ENCODE measurements at places on chromosomes 4 and X.

DNA sequence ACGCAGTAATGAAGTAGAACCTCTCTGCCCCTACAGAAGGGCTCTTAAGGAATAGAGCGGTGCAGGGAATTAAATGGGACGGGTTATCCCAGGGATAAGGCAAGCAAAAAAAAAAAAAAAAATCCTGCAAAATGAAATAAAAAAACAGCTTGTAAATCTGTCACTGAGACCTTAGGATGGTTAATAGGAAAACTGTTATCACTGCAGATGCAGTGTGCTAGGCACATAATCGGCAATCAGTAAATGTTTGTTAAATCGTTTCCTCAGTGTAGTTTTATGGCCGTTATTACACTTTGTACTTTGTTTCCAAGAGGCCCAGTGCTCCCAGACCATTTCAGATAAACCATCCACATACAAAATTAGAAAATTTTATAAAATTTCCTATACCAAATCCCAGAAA lies 1.0 kb downstream of the HNRNPH2 start:
- DNase-seq = no peak

- no peak for DNase-seq
Measured at GRCh38 chr4:136017556-136017955, 1514.7 kb downstream of the PCDH18 start.

DNA sequence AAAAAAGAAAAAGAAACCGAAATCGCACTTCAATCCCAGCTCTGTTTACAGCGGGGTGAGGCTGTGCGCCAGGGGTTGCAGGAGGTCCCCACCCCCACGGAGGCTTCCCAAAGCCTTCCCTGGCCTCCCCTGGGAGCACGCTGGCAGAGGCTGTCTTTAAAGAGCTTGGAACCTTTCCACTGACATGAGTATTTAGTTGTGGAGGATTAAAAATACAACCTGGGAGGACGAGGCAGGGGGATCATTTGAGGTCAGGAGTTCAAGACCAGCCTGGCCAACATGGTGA lies 69.1 kb downstream of the PPP2R2C start:
- DNase-seq = no peak

DNA sequence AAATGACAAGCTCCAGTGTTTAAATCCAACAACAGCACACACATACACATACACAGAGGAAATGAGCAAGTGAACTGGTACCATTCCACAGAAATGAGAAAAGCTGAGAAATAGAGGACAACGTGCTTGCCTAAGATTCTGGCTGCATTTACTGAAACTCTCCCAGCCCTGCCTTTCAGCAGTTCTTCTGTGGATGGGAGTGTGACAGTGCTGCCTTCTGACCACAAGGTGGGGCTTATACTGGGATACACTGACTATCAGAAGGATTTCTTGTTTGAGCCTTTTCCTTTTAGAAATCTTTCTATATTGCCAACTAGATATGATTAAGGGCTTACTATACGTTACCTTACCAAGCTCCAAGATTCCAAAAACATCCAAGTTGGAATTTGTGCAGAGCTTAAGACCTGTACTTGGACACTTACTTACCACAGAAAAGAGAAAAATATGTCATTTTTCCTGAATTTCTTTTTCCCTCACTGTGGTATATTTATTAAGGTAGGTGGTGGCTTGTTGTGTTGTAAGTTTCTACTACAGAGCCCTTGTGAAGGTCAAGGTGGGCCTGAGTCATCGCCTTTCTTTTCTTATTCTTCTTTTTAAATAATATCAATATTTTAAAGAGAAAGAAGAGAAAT lies 10.7 kb upstream of the CXCL8 start:
- no peak for DNase-seq

GRCh38 chr4:152328582-152328981 lies 207.3 kb downstream of the FBXW7 start:
- no peak for DNase-seq

- no peak for DNase-seq
Measured at GRCh38 chr4:64967286-64967685, 558.0 kb upstream of the TECRL start.

DNA sequence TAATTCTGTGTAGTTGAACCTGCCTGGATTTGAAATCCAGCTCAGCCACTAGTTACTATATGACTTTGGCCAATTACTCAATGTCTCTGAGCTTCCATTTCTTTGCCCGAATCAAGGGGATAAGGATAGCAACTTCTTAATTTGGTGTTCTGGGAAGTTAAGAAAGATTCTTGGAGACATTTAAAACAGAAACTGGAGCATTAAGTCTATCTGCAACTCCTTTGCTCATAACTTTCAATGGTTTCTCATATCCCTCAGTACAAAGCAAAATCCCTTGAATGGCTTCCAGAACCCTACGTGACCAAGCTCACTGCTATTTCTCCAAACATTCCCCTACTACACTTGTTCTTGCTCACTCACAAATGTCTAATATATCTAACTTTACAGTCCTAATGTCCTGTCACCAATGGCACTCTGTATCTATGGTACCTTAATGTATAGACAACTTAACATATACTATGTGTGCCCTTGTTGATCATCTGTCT lies 849.1 kb upstream of the SLIT2 start:
- DNase-seq = no peak

DNA sequence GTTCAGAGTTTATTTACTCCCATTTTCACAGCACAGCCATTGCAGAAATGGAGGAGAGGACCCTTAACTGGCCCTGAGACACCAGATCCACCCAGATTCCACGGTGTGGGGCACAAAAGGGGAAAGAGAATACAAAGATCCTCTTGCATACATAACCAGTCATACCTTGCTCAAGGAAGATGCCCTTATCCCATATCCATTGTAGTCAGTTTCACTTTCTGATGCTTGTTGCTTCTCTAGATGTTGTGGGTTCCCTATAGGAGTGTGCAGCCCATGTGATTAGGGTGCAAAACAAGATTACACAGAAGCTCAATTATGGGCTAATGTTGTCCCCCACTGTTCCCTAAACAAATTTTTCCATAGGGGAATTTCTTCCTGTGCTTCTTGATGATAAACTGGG lies 1309.0 kb upstream of the PABPC4L start:
- no peak for DNase-seq

DNA sequence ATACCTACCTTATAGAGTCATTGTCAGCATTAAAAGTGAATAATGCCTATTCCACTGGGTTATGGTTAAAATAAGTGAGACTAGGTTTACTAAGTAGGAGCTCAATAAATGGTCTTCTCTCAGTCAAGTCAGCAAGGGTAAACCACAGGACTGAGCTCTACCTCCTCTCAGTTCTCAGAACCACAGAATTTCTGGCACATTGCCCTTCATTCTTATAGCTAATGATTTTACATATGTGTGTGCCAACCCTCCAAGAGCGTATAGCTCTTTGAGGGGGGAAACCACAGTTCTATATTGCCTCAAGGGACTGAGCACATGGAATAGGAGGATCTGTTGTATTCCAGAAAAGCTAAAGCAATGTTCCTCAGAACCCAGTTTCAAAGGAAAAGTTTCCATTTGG lies 124.8 kb downstream of the ATG4A start:
- no peak for DNase-seq

GRCh38 chr4:181599134-181599533 lies 644.1 kb upstream of the TENM3 start:
- DNase-seq = no peak

DNA sequence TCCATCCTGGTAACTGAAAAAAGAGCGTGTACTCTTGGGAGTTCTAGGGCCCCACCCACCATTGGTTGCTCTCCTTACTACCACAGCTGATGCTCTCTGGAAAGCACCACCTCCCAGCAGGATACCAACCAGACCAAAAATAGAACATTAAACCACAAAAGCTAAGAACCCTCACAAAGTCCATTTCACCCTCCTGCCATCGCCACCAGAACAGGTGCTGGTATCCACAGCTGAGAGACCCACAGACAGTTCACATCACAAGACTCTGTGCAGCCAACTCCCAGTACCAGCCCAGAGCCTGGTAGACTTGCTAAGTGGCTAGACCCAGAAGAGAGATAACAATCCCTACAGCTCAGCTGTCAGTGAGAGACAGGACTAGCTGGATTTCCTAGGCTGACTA lies 240.6 kb downstream of the PABPC4L start:
- DNase-seq = no peak

- DNase-seq = no peak
Measured at GRCh38 chr4:77120886-77121508, 36.0 kb upstream of the CCNG2 start.

DNA sequence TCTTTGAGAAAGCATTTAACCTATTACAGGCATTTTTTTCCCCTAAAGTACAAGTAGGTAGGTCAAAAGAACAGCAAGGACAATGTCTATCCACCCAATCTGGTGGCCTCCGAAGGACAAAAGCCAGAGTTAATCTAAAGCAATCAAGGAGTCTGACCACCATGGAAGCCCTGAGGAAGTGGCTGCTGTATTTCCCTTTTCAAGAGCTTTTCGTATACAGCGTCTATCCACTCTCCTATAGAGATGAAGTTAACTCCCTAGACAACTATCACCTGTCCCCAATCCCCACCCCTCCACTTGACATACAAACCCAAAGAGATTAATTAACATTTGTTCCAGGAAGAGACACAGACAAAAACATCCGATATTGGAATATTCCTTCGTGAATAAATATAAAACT lies 85.5 kb downstream of the SNCA start:
- DNase-seq = no peak

GRCh38 chrX:154125391-154126040 lies 18.5 kb upstream of the OPN1LW start:
- DNase-seq = no peak

GRCh38 chr4:48902266-48902665 lies 4.3 kb downstream of the OCIAD2 start:
- no peak for DNase-seq

GRCh38 chr4:53886090-53886489 lies 178.3 kb downstream of the CHIC2 start:
- DNase-seq = no peak

DNA sequence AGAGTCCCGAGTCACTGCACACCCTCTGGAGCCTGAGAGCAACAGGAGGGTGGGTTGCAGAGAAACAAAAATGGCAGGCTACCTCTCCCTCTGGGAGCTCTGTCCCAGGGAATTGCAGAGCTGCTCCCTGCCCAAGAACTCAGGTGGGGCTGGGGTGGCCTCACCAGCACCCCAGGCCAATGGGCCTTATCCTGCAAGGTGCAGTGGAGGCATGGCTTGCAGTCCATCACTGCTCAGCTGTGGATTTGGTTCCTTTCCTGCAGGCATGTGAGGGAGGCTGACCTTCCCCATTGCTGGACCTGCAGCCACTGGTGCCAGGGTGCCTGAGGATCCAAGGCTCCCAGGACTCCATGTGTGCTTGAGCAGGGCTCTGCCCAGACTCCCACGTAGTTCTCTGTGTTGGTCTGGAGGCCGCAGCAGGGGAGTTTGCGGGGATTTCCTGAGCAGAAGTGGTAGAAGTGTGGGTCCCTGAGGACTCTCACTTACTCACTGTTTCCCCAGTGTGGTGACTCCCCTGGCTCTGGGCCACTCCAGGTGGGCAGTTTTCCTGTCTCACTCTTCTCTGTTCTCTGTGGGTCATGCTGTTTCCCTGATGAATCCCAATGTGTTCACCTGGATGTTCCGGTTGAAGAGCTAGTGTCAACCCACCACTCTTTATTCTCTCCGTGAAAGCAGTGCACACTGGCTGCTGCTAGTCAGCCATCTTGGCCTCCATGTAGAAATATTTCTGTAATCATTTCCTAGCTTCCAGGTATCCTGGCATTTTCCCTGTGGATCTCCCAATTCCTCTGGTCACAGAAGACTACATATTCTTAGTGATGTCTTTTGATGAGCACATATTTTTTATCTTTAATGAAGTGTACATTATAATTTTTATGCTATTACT lies 82.3 kb downstream of the ARHGAP24 start:
- no peak for DNase-seq

DNA sequence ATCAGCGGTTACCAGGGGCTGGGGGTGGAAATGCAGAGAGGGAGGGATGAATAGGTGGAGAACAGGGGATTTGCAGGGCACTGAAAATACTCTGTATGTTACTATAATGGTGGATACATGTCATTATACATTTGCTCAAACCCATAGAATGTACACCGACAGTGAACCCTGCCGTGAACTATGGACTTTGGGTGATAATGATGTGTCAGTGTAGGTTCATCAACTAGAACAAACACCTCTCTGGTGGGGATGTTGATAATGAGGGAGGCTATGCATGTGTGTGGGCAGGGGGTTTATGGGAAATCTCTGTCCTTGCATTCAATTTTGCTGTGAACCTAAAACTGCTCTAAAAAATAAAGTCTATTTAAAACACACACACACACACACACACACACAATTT lies 11.5 kb downstream of the HPSE start:
- DNase-seq = no peak

GRCh38 chr4:101782546-101782945 lies 8.0 kb upstream of the BANK1 start:
- DNase-seq = no peak

- no peak for DNase-seq
Measured at GRCh38 chrX:136025091-136025490, 39.9 kb downstream of the SLC9A6 start.

DNA sequence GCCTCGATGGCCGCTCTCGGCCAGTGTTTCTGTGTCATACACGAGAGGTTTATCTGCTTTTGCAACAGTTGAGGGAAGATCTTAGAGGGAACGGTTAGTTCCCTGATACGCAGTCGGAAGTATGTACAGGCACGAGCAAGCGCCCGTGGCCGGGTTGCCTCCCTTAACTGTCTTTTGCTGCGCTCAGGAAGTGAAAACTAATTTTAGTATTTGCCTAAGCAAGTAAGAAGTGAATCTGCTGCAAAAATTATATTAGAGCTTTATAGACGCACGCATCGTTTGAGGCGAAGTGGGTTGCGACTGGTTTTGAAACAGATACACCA lies 695 bp downstream of the MTM1 start:
- DNase-seq = no peak

GRCh38 chrX:79084923-79085322 lies 59.6 kb upstream of the GPR174 start:
- no peak for DNase-seq

DNA sequence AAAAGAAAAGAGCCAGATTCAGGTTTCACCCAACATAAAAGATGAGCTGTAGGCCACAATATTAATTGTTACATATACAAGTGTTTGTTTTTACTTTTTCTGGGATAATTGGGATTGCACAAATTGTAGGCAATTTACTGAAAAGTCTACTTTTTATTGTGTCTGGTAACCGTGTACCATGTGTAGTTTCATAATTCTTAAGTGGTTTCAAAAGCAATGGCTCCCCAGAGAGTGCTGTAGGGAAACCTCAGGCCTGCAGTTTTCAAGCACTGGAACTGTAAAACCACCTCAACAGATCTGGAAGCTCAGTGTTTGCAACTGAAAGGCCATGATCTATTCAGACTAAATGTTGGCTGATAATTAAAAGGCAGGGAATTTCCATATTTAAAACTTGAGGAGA lies 53.9 kb upstream of the MMAA start:
- no peak for DNase-seq

GRCh38 chrX:131671735-131672134 lies 127.9 kb downstream of the OR13H1 start:
- DNase-seq = no peak

DNA sequence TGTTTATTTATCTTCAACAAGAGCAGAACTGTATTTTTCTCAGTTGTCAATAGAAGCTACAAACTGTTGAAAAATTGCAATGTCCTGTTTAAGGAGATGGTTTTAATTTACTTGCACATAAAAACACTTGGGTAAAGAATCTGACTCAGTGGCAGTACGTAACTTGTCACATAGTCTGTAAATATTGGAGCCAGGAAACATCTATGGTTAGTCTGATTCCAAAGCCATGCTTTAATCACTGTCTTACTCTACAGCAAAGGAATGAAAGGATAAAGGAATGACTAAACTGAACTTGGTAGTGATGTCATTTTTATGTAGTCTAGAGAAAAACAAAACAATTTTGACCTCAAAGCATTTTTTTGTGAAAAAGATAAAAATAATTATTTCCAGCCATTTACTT lies 537.2 kb downstream of the STIM2 start:
- DNase-seq = no peak
